ENCODE measurements at places on chromosomes 1 and 21.

DNA sequence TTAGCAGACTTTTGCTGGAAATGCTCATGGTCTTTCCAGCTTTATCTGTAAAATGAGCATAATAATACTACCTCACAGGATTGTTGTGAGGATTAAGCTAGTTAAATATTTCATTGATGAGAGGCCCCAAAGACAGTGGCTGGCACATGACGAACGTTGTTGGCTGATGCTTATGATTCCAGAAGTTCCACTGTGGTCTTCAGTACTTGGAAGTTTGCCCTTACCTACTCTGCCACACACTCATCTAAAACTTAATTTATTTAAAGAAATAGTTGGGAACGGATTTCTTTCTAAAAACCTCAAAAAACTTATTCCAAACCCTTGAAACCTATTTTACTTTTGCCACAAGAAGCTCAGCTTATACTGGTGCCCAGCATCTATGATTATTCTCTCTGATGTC, 170.7 kb downstream of the DHRS3 start:
- H3K27me3 ChIP-seq: no peaks in the 10 kb centered on the region
- no peak for DNase-seq
- H3K27ac ChIP-seq: peak overlapping the region; percentile 78
- no peak overlapping the region for H3K4me3 ChIP-seq
- peaks cover 48% of the 10 kb centered on the region for H3K4me1 ChIP-seq

DNA sequence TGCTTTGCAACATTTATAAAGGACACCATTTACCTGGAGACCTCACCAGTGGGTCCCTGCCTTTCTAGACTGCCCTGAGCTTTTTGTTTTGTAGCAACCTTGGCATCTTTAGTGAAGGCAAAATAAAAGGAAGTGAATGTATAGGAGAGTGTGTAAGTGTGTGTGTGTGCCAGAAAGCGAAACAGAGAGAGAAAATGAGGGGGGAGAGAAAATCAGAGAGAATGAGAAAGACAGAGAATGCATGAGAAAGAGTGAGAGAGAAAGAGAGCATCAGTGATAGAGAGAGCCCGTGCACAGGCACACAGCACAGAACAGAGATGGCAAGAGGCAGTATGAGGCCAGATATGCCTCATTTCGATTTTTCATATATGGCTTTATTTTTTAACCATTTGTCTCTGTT, 57.5 kb downstream of the HSD3B1 start:
- no peaks in the 10 kb centered on the region for H3K27me3 ChIP-seq
- DNase-seq: no peak
- H3K27ac ChIP-seq: no peak overlapping the region

DNA sequence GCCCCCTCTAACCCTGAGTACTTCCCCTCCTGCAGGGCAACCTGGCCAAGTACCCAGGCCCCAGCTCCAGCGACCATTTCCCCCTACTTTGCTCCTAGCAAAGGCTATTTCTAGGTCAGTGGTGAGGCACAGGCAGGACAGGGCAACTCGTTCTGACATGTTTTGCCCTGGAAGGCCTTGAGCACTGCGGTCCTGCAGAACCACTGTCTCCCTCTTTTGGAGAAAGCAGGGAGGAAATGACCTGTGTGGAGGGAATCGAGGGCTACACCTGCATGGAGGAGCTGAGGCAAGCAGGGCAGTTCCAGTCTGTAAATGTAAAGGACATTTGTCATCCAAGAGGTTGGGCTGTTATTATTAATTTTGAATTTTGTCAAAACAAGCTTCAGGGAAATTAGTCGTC, 99.1 kb downstream of the PPIAL4G start:
- H3K4me3 ChIP-seq: no peak overlapping the region
- H3K27ac ChIP-seq: no peak overlapping the region
- no peaks in the 10 kb centered on the region for H3K36me3 ChIP-seq
- H3K4me1 ChIP-seq: no peaks in the 10 kb centered on the region
- peaks cover 16% of the 10 kb centered on the region for H3K27me3 ChIP-seq
- no peak for DNase-seq

DNA sequence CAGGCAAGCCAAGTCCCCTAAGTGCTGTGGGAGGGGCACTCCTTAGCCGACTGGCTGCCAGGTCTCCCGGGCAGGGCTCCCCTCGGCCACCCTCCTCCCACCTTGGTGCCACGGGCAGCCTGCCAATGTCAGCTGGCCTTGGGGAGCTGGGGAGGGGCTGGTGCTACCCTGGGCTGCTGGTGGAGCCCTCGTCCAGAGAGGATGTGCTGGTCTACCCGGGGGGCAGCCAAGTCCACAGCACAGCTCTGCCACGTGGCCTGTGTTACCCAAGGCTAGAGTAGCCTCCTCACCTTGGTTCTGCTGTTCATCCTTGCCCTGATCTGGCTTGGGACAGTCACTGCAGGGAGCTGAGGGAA, 42.9 kb downstream of the CRYAA start:
- no peaks in the 10 kb centered on the region for H3K27me3 ChIP-seq
- peaks cover 16% of the 10 kb centered on the region for H3K4me1 ChIP-seq
- H3K36me3 ChIP-seq: no peaks in the 10 kb centered on the region
- DNase-seq: no peak
- no peak overlapping the region for H3K4me3 ChIP-seq

DNA sequence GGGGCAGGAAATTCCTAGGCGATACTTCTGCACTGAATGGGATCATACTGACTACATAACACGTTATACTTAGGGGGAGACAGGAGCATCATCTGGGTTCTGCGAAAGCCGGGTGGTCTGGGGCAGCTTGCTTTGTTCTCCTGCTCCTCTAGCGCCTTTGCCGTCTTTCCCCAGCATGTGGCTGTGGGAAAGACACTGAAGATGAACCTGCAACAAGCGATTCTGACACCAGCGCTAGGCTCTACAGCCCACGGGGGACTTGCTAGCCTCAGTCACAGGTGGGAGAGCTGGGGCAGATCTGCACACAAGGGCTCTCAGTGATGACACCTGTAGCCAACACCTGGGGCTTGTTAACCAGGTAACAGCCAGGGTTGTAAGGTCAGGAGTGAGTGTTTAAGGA, 51.8 kb downstream of the CD46 start:
- H3K27me3 ChIP-seq: no peaks in the 10 kb centered on the region
- H3K4me1 ChIP-seq: no peaks in the 10 kb centered on the region
- no peaks in the 10 kb centered on the region for H3K36me3 ChIP-seq
- no peak for DNase-seq
- H3K4me3 ChIP-seq: no peak overlapping the region

DNA sequence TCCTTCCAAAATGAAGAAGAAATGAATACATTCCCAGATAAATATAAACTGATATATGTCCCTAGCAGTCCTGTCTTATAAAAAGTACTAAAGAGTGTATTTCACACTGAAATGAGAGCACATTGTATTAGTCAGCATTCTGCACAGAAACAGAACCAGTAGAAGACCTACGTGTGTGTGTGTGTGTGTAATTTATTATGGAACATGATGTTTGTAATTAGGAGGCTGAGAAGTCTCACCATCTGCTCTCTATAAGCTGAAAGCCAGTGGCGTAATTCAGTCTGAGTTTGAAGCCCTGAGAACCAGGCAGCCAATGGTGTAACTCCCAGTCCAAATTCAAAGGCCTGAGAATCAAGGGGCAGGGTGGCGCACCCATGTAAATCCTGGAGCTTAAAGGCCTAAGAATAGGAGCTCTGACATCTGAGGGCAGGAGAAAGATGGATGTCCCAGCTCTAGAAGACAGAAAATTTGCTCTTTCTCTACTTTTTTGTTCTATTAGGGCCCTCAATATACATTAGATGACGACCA, 146.5 kb upstream of the LYPLAL1 start:
- H3K27ac ChIP-seq: no peak overlapping the region
- no peaks in the 10 kb centered on the region for H3K36me3 ChIP-seq
- DNase-seq: no peak
- H3K4me1 ChIP-seq: no peaks in the 10 kb centered on the region
- no peak overlapping the region for H3K4me3 ChIP-seq

Measured in hepatocyte (in vitro differentiated cells).